ENCODE measurements at places on chromosomes 16 and 17.

DNA sequence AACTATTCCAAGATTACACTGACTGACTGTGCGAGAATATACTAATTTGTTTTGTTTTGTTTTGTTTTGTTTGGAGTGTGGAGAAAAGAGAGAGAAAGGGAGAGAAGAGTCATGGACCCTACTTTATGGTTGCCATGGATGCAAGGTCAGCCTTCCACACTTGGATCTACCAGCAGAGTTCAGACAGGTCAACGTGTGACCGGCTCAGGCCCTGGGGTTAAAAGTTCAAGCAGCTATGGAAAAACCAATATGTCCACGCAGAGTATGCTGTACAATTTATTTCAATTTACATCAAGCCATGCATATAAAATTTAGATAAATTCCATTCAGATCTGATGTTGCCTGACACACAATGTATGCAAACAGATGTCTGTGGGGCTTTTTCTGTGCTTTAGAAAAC lies 122.8 kb downstream of the SKAP1 start:
- DNase-seq = no peak

DNA sequence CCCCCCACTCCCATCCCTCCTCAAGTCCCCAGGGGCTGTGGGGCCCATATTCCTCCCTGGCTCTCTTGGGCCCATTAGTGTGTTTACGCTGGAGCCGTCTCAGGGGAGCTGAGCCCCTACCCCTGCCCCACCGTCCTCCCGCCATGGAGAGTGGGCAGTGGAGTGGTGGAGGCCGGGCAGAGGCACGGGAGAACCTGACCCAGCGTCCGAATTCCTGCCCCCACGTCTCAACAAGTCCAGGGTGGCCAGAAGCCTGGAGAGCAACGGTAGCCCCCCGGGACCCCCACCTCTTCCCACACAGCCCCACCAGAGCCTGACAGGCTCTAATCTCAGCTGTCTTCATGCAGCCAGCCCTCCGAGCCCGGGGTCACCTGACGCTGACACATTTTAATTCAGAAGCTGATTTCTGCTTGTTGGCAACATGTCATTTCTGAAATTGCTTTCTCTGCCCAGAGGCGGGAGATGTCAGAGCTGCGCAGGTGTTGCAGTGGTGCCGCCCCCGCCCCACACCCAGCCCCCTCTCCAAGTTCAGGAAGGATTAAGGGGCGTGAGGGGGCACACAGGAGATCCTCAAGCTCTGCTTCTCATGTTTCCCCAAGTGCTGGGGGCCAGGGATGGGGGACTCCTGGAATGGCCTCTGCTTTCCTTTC lies 32.6 kb downstream of the WNT9B start:
- no peak for DNase-seq

DNA sequence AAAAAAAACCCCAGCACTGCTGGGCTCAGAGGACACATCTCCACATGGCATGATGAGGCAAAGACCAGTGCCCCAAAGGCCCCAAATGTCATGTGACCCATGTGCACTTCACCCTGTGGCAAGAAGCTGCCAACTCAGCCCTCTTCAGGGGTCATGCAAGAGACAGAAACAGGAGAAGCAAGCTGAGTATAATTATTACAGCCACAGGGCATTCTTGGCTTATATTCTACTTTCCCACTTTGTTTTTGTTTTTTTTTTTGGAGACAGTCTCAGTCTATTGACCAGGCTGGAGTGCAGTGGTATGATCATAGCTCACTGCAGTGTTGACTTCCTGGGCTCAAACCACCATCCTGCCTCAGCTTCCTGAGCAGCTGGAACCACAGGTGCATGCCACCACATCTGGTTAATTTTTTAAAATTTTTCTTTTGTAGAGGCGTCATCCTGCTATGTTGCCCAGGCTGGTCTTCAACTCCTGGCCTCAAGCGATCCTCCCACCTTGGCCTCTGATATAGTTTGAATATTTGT lies 32.7 kb upstream of the LITAF start:
- DNase-seq = no peak

DNA sequence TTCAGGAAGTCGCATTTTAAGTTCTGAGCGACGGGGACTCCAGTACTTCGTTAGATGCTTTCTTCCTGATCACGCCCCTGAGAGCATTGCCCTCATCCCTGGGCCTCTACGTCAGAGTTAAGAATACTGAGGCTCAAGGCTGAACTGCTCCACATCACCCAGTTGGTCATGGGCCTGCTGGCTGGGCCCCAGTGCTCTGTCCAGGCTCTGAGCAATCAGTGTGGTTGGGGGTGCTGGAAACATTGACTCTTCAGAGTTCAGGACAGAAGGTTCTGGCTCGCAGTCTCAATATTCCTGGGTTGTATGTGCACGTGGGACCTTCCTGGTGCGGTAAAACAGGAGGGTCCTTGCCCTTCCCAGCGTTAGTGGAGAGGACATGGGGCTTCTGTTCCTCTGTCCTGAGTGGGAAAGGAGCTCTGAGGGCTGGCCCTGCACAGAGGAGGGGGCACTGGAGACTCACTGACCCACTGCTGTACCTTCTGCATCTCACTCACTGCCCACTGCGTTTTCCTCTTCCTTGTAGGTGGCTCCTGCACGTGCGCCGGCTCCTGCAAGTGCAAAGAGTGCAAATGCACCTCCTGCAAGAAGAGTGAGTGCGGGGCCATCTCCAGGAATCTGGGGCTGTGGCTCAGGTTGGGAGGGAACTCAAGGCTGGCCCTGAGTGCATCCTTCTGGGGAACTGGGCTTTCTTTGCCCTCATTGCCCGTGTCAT lies 518 bp downstream of the MT1E start:
- DNase-seq = no peak

DNA sequence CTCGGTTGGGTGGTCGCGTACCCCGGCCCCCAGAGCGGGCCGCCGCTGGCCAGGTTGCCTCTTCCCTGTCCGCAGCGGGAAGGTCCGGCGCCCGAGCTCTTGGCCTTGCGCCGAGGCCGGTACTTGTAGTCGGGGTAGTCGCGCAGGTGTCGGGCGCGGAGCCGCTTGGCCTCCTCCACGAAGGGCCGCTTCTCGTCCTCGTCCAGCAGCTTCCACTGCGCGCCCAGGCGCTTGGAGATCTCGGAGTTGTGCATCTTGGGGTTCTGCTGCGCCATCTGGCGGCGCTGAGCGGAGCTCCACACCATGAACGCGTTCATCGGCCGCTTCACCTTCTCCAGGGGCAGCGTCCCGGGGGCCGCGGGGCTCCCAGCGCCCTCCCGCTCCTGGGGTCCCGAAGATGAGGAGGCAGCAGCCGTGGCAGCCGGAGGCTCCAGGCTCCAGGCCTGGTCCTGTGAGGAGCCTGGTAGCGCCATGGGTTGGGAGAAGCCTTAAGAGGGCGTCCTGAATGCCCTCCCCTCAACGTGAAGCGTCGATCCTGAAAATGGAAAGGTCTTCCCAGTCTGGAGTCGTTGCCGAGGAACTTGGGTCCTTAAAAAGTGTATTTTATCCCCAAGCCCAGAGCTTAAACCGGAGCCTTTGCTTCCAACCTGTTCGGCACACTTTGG lies 558 bp downstream of the SOX15 start:
- peak; percentile 49 for DNase-seq

DNA sequence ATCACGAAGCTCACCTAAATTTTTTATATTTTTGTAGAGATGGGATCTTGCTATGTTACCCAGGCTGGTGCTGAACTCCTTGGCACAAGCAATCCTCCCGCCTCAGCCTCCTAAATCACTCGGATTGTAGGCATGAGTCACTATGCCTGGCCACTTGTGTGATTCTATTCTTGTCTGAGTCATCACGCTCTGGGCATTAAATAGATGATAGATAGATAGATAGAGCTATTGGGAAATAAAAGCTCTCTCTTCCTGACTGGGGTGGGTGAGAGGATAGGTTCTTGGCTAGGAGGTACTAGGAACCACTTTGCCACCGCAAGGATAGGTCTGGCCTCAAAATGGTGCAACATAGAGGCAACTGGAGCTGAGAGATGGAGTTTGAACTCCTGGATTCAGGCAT lies 21.4 kb upstream of the CACNG3 start:
- no peak for DNase-seq

GRCh38 chr17:29977836-29978235 lies 36.4 kb downstream of the EFCAB5 start:
- no peak for DNase-seq

DNA sequence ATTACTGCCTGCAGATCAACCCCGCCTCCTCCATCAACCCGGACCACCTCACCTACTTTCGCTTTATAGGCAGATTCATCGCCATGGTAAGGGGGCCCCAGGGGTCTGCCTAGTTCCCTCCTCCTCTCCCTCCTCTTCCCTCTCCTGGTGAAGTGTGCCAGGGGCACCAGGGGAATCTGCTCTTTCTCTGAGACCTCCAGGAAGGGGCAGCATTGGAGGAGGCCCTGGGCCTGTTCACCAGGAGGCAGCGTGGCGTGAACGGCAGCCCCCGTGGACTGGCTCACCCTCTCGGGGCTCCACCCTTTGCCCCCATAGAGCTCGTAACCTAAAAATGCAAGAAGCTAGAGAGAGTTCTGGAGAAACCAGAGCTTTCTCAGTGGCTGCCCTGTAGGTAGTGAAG lies 17.1 kb upstream of the CLEC18A start:
- DNase-seq = no peak

DNA sequence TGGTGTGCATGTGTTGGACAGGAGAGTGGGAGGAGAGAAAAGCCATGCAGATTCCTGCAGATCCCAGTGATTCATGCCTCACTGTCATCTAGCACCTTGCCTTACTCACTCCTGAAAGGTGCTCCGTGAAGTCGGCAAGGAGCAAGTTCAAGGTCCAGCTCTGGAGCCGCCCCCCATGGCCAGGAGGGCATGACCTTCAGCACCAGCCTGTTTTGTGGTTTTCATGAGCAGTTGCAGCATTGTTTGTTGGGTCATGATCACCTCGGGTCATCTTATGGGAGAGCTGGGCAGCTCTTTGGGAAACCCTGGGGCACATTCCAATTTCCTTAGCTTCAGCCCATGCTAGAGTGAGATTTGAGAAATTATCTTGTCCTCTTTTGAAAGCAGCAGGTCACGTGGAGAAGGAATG lies 137.5 kb upstream of the IRX3 start:
- no peak for DNase-seq

- DNase-seq = no peak
These were observed 10.8 kb downstream of the NGFR start for GRCh38 chr17:49505854-49506253.

GRCh38 chr17:58324409-58325288 lies 3.9 kb downstream of the TSPOAP1 start:
- DNase-seq = no peak

- peak; percentile 67 for DNase-seq
These were observed 10.7 kb upstream of the MEAK7 start for GRCh38 chr16:84514874-84515835.

GRCh38 chr16:66427036-66427860 lies at the start of gene BEAN1:
TSS of gene BEAN1 (plus strand) at chr16:66427295. CDS start at chr16:66437677, 10,382 bp downstream.
- no peak for DNase-seq

DNA sequence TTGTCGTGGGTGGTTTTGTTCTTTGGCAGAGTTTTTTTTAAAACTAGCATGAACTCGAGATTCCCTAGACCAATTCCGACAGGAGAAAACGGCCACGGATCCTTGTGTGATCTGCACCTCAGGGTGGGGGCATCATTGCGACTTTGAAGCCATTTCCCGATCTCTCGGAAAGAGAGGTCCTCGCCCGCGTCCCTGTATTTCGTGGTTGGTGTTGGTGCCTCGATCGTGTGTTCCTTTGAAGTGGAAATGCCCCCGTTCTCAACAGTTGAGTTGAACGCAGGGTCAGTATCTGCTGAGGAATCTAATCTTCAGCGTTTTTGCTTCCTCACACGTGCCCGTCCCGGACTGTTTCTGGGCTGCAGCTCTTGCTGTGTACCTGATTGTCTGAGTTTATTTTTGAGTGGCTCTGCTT lies 1.1 kb downstream of the CRAMP1 start:
- DNase-seq = no peak

DNA sequence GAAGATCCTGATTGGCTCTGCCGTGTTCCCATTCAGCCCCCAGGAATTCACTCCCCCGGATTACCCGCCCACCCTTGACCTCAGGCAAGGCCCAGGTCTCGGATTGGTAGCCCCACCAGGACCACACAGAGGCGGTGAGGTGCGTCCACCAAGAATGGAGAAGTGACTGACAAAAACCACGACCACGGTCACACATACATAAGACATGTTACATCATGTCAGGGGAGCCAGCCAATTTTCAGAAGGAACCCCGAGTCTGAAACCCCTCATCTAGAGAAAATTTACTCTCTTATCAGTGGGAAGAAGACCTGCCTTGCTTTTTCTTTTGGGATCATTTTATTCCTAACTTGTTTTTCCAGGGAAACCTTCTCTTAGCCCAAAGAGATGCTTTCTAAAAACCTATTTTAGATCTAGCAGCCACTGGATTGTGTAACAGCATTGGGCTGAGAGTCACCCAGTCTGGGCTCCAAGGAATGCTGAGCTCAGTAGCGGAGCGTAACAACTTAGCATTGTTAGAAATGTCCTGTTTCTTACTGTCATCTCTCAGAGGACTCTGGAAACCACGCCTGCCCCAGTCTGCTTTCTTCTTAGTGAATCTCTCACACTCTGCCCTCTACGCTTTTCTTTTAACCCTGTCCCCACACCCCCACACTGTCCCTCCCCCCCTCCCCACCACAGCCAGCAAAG lies 164.1 kb downstream of the CMIP start:
- no peak for DNase-seq

DNA sequence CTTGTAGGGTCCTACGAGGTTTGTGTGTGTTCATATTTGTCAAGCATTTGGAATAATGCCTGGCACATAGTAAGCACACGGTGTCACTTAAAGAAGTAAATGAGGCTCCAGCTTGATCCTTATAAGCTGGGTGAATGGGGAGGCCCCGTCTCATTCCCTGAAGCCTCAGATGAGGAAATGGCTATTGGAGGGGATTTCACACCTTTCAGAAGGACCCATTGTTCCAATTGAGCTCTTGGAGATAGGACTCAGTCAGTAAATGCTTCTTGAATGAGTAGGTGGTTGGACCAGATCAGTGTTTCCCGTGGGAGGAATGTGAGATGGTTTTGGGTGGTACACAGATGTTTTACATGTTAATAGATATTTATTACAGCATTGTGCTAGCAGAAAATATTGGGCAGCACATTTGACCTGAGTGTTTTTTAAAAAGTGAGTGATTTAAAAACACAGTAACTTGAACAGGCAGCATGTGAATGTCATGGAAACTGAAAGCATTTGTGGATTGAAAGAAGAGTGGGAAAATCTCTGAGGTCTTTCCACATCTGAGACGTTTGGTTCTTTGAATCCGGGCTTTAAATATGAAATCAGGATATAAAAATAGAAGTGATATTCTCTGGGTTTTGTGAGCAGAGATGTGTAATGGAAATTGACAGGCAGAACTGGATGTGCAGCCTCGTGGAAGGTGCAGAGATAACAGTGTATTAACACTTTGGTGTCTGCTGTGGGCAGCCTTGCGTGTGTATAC lies 36.4 kb upstream of the ARHGAP17 start:
- DNase-seq = no peak

- no peak for DNase-seq
These were observed 5.7 kb upstream of the CHST4 start for GRCh38 chr16:71520550-71520949.

- no peak for DNase-seq
These were observed 62.7 kb downstream of the HLF start for GRCh38 chr17:55327225-55328088.

- DNase-seq = peak; percentile 16
These were observed 111.4 kb downstream of the UTP18 start for GRCh38 chr17:51371732-51372151.

Measured in activated CD4-positive, alpha-beta T cell treated with anti-CD3 and anti-CD28 coated beads for 24 hours (primary cell).